ENCODE measurements at places on chromosomes 5 and 9.

- no peak for DNase-seq
These were observed 13.0 kb downstream of the PTGES2 start for GRCh38 chr9:128114326-128115186.

- no peak for DNase-seq
These were observed 4.5 kb downstream of the WHRN start for GRCh38 chr9:114500697-114501292.

GRCh38 chr5:32496104-32496503 lies 51.6 kb upstream of the ZFR start:
- no peak for DNase-seq

DNA sequence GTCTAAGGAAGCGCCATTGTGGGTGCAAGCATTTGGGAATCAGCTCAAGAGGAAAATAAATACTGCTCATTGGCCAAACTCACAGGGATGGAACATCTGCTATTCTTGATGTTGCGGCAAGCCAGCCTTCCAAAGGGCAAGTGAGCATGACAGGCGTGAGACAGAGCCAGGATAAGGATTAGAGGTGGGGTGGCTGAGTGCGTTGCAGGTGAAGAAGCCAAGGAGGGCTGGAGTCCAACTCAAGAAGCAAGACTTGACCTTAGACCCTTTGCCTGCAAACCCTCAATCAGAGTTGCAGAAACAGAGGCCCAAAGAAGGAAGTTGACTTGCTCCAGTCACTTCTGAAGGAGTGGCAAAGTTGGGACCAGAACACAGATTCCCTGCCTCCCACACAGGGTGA lies 79.4 kb downstream of the WWC1 start:
- DNase-seq, result no peak

- no peak for DNase-seq
These were observed 398.3 kb downstream of the NTRK2 start for GRCh38 chr9:85067792-85068191.

DNA sequence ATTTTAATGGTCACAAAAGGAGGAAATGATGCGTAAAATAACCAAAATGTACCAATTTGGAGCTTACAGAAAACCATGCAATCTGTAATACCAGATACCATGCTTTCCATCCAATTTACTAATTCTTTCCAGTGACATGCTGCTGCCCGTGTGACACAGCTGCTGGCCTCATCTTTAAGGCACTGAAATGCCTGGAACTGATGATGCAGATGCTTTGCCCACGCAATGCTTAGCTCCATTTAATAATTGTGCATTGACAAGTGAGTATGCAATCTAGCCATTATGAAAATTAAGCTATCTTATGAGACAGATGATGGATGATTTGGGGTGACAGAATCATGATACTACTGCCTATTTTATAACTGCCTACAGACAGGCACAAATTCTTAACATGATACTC lies 169.2 kb upstream of the CTNND2 start:
- DNase-seq, result no peak

- no peak for DNase-seq
These were observed 46.8 kb upstream of the SLIT3 start for GRCh38 chr5:169347786-169348185.
